Activated CD8-positive, alpha-beta memory T cell treated with anti-CD3 and anti-CD28 coated beads, Interleukin-2, amount 10 ng/mL, durations not matched to agents 7 days and 5 days (primary cell): ENCODE measurements at places on chromosomes 5 and 9.

- no peak for DNase-seq
Measured at GRCh38 chr5:68795190-68795589, 298.6 kb upstream of the SLC30A5 start.

DNA sequence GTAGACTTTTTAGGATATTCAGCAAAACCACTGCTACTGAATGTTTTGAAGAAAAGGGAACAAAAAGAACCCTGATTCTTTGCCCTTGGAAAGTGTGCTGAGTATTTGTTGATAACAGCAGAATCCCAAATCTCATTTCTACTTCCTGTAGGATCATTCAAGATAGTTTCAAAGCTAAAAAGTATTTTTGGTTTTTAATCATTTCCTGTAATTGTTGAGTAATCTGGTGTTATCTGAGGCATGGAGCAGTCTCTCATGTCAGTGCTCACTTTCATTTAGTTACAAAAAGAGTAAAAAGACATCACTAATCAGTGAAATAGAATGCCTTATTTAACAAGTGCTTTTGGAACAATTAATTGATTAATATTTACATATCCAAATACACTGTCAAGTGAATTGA, 56.1 kb downstream of the ITGA2 start:
- no peak for DNase-seq

- DNase-seq = peak; percentile 81
Measured at GRCh38 chr9:72363908-72364678, 915 bp downstream of the ZFAND5 start.

DNA sequence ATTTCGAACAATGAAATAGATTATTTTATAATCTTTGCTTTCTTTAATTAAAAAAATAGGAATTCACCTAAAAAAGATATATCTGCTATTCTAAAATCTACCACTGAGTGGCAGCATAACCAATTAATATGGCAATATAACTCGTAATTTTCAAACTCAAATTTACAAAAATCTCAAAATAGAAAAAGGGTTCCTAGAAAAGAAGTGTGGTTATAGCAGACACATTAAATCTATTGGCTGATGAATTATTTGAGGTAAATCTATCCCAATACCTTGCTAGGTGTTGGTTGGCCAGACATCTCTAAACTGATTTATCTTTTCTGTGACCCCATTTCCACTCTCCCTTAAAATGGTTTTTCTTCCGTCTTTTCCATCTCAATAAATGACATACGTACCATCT, 30.2 kb upstream of the NRG2 start:
- DNase-seq = no peak

DNA sequence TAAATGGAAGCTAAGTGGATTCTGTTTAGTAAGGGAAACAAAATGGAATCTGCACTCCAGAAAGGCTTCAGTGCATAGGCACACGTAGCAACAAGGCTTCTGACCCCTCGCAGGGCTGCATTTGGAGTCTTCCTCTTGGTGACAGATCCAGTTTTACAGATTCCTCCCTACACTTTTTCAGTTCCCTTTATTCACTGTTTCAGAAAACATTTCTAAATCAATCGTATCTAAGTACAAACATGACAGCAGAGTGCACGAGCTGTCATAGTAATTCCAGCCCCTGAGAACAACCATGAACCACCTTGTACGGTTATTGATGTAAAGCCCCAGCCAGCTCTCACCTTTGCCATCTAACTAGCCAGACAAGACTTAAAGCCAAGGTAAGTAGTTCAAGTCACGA, 491.6 kb downstream of the SEMA5A start:
- no peak for DNase-seq

DNA sequence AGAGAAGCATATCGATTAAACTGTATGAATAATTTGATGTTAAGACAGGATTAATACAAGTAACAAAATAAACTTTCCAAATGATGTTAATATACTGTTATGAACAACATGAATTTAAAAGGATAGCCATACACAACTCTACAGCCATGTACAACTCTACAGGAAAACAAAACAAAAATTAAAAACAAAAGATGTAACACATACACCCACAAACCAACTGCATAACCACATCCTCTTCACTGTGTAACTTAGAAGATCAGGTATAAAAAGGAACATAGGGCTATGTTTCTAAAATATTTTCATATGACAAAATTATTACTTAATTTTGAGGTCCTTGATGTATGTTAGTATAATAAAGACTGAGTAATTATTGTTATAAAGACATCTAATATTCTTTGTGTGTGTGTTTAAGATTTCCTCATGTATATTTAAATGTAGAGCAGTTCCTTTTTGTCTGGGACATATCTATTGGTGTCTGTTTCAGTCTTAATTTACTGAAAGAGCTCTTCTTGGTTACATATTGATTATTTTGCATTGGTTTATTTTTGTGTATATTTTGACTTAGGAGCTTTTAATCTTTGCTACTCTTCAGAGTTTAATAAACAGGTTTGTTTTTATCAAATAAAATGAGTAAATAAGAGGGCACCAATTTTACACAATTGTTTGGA, 966.8 kb upstream of the CTNND2 start:
- no peak for DNase-seq

DNA sequence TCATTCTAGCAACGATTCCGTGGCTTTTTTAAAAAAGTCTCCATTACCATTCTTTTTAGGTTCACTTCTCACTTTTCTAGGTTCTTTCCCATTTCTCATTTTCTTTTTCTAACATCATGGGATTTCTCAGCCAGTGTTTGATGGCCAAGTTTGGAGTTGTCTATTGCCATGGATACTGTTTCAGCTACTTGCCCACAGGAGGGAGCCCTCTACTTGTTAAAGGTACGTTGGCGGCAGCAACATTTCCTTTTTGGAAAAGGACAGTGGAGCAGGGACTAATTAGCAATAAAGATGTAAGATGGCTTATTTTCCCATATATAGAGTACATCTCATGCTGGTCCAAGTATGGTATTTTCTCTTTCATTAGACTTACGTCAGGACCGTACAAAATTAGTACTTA, 2257.5 kb upstream of the C9orf72 start:
- no peak for DNase-seq

DNA sequence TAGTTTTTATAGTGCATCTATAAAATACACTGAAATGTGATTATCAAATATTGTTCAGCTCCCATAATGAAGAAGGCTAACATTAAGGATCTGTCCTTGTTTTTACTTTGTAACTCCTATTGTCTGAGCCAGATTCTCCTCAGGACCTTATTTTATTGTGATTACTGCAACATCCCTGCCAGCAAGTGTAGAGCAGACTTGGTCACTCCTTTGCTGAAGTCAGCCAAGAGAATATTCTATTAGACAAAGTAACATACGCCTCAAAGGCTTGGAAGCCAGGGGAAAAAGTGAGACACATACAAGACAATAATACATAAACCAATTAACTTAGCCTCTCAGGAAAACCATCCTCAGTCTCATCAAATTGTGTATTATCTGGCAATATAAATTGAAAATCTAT, 269.6 kb downstream of the ARL15 start:
- no peak for DNase-seq

GRCh38 chr9:114958844-114959235, 28.4 kb upstream of the TNFSF8 start:
- DNase-seq = no peak

DNA sequence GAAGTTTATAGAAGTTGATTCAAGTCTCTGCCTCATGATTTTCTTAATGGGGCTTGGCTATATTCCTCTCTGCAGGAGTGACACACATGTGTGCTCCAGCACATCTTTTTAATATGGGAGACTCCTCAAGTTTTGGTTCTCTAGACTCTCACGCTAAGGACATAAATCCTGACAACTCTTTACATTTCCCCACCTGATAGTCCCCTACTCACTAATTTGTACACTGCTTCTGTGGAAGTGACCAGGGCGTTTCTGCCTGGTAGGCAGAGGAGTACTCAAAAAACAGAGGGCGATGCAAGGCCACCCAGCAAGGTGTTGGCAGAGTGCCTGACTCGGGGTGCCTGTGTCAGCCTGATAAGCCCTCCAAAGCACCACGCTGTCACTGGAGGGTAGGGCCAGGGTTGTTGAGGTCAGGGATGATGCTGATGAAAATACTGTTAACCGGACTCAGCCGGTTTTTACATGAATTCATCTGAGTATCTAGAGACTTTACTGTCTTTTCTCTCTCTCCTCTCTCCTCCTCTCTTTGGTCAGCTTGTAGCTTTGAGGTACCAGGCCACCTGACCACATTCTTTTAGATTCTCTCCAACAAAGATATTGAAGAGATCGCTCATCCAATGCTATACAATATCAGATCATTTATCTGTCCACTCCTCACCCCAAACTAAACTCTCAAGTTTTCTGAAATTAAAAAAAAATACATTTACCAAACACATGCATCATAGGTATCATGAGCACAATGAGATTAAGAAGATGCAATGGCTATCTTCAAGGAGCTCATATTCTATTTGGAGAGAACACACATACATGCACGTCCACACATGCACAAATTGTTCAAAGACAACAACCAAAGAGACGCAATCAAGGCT, 205.2 kb downstream of the PIK3R1 start:
- no peak for DNase-seq

- DNase-seq = no peak
Measured at GRCh38 chr5:68046445-68046844, 169.1 kb upstream of the PIK3R1 start.

- DNase-seq = no peak
Measured at GRCh38 chr5:76674330-76675066, 41.4 kb upstream of the F2R start.

DNA sequence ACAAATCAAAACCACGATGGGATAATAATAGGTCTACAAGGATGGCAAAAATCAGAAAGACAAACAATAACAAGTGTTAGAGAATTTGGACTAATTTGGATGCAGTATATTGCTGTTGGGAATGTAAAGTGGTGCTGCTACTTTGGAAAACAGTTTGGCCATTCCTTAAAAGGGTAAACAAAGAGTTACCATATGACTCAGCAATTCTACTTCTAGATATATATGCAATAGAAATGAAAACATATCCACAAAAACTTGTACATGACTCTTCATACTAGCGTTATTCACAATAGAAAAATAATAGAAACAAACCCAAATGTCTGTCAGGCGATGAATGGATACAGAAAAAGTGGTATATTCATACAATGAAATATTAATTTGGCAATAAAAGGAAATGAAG, 58.3 kb downstream of the JAK2 start:
- DNase-seq = no peak

GRCh38 chr9:91160599-91161464, 200.9 kb downstream of the AUH start:
- no peak for DNase-seq

GRCh38 chr5:23627976-23628375, 120.6 kb downstream of the PRDM9 start:
- no peak for DNase-seq

- no peak for DNase-seq
Measured at GRCh38 chr9:84822589-84823233, 153.2 kb downstream of the NTRK2 start.

DNA sequence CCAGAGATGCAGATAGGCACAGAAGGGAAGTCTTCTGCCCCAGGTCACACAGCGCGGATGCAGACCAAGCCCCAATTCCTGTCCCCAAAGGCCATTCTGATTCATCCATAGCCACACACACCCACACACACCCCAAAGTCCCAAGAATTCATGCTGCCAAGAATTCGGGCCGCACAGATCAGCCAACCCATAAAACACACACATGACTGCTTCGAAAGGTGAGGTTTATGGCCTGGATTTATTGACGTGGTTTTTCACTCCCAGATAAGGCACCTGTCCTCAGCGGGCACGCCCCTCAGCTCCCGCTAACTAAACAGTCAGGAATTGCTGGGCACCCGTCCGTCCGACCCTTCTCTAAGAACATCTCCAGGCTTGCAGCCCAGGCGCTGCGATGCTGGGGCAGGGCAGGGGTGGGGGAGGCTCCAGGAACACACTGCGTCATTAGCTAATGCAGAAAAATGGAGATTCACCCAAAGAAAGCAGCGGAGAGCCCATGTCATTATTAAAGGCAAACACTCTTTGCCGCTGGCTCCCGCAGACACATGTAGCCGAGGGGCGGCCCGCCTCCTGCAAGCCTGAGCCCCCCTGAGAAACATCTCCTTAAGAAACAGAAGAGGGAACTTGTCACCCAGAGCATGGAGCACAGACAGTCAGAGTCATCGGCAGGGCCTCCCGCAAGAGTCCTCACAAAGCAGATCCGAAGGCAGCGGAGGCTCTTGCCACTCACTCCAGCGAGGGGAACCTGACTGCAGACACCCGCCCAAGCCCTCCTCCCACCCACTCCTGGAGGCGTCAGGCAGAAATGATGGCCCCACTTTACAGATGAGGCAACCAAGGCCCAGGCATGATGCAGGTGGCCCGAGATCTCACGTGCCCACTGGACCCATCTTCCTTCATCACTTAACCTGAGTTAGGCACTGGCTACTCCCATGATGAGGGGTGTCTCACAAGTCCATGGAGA, 19.9 kb downstream of the VAV2 start:
- no peak for DNase-seq

DNA sequence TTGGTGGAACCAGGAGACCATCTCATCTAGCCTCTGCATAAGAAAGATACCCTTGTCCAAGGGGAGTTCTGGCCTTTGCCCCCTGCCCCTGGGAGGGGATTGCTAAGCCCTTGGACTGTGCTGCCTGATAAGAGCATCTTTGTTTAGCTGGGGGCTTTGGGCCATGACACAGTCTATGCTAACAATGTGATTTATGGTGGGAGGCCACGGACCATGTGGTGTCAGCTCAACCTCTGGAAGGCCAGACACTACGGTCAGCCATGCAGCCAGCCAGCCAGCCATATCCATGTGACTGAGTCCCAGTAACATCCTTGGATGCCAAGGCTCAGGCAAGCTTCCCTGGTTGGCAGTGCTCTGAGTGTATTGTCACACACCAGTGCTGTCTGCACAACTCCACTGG, 244.4 kb downstream of the FSTL4 start:
- no peak for DNase-seq

- DNase-seq = no peak
Measured at GRCh38 chr9:12718482-12719026, 25.4 kb downstream of the TYRP1 start.

GRCh38 chr9:107868186-107868585, 378.6 kb upstream of the KLF4 start:
- DNase-seq = no peak
